GM20000 (cell line): ENCODE measurements at places on chromosomes 2 and 18.

- no peak for DNase-seq
These were observed 263.4 kb downstream of the SH3BP4 start for GRCh38 chr2:235215248-235215647.

DNA sequence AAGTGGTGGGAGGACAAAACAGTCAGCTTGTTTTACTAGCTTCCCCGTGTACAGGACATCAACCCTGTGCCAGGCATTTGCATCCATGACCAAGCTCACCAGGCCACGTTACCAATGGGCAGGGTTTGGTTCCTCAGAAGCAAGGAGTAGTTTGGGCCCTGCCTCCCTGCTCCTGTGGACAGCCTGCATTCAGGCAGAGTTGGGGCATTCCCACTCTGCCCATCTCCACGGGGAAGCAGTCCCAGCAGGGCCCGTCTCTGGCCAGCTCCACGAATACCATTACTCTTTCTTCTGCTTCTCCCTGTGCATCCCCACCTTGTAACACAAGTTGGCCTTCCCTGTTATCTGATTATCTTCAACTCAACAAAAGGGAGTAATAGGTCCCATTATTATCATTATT lies 54.0 kb upstream of the RIOK3 start:
- DNase-seq: no peak

DNA sequence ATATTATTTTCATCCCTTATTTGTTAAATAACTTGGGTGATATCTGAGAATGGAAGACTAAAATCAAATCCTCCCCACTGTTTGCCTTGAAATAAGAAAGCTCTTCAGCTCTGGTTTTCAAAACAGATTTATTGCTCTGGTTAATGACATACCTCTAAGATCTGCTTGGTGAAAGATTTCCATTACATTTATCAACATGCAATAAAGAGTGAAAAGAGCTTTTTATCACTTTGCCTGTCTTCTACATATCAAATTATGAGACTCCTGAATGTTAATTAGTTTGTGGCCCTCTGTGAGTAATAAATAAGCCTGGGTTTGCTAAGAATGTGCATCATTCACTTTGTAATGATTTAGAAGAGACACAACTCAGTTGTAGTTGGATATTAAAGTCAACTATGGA lies 115.7 kb downstream of the PRKRA start:
- no peak for DNase-seq

DNA sequence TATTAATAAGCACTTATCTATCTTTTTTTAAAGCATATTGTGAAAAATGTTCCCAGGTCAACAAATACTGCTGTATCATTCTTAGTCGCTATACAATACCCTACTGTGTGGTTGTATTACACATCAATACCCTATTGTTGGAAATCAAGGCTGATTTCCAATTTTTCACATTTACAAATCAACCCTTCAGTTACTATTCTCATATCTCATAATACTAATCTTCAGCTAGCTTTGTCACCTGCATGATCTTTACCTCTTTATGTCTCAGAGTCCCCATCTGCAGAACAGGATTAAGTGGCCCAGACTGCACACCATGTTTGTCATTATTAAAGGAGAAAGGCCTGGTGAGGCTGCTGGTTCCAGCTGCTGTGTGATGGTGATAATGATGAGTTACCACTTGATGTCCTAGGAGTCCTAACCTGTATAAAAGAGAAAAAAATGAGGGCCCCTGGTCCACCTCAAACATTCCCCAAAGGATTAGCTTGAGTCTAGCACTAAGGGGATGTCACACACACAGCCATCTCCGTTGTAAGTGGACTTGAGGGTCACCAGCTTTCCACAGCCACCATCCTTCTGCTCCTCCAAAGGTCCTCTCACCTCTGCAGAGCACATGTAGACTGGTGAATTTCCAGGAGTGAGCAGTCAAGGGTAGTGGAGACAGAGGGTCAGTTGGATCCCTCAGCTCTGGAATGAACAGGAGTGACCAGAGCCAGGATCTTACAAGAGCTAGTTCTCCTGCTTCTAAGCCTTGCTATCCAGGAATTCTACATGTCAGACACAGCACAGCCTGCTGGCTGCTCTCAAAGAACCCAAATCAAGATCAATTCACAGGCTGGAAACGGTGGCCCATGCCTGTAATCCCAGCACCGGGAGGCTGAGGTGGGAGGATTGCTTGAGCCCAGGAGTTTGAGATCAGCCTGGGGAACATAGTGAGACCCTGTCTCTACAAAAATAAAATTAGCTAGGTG lies 36.0 kb upstream of the BIN1 start:
- DNase-seq: no peak

GRCh38 chr18:25281556-25281955 lies 70.4 kb downstream of the ZNF521 start:
- no peak for DNase-seq

DNA sequence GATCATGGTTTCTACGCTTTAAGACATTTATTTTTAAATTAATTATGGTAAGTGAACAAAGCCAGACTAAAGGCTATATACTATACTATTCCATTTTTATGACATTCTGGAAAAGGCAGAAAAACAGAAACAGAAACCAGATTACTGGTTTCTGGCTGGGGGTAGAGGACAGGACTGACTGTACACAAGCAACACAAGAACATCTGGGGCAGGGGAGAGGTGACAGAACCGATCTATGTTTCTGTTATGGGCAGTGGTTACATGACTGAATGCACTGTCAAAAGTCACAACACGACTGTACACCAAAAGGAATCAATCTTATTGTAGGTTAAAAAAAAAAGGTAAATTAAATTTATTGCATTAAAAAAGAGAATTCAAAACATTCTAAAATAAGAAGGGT lies 64.7 kb downstream of the PTPN2 start:
- DNase-seq: peak; percentile 43

GRCh38 chr2:173278794-173279526 lies 75.7 kb upstream of the CDCA7 start:
- no peak for DNase-seq

DNA sequence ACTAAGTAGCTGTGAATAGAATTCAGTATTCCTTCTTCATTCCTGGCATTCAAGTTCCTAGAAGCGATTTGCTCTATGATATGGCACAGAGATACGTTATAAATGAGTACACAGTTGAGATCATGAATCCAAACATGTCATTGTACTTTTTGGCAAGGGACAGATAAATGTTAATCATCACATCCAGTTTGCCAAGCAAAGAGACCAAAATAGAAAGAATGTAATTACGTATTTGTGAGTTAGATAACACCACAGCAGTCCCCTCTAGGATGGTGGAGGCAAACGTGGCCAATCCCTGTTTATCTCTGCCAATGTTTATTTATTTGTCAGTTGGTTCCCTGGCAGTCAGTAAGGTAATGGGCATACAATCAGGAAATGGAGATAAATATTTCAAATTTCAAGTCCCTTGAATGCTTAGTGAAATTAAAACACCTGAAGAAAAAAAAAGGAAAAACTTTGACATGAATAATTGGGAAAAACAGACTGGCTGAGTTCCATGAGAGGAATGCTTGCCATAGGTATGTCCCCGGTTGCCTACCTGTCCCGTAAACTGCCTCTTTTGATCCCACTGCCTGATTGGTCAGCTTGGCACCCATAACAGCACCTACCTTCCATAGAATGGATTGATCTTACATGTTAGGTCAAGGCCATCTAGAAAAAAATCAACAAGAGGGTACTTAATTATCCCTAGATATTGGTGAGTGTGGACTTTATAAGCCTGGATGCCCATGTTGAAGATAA lies 451.1 kb upstream of the NETO1 start:
- DNase-seq: no peak

DNA sequence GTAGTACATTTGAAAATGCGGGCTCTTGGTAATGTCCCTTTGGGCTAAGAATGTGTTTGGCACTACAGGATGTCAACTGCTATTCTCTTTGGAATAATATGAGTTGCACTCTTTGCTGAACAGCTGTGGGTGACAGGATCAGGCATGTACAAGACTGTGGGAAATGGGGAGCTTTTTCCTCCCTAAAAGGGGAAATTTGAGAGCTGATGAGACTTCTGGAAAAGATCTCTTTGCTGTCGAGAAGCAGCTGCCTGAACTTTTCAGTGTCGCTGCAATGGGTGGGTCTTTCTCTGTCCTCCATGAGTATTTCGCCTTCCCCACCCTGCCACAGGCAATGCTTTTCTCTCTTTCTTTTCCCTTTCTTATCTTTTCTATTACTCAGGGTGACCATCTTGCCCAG lies 762.2 kb upstream of the GCFC2 start:
- DNase-seq: no peak

DNA sequence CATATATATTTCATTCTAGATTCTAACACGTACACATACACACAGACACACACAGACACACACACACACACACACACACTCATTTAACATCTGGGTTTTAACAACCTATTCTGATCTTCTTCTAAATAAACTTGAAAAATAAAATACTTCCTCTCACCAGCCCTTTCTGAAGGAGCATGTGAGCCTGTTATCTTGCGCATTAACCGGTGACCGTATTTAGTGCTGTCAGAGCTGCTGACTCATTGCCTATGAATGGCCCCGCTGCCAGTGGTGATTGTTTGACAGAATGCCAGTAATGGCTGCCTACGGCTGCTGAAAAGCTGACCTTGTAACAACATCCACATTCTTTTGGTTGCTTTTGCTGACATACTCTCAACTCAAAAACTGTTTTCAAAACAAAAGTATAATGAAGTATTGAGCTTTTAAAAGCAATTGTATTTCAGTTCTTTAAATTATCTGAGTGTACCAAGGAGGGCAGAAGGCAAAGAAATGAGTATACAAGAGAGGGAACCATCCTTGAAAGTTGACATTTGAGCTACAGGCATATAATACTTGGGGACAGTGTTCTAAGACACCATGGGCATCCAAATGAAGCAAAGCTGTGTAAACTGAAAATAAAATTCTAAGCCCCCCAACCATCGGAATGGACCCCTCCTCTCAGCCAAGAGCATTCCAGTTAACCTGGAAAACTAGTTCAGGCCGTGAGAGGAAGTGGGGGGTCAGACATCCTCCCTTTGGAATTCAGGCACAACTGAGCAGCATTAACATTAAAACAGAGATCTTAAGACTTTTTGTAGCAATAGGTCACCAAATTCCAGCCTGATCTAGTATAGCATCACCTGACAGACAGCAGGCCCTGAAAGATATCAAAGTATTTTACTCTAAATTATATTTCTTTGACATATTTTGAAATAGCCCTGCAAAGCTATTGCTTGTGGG lies 50.2 kb upstream of the DTNA start:
- no peak for DNase-seq

- DNase-seq: no peak
These were observed 127.1 kb upstream of the TANK start for GRCh38 chr2:161033059-161033660.

DNA sequence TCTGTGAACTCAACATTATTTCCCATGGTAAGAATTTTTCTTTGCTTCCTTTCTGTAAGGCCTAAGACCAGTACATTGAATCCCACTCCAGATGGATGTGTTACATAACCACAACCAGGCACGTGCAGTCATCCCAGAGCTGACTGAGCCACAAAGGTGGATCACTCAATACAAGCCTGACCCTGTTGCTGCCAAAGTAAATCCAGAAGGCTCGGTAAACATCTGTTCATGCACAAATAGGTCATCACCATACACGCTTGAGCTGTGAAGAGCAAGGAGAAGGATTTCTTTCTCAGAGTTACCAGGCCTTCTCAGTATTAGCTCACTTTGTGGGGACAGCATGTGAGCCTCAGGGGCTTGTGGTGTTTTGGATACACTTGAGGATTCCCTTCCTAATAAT lies 791.4 kb upstream of the FANCL start:
- no peak for DNase-seq

- no peak for DNase-seq
These were observed 44.1 kb downstream of the PDK1 start for GRCh38 chr2:172599947-172600346.

DNA sequence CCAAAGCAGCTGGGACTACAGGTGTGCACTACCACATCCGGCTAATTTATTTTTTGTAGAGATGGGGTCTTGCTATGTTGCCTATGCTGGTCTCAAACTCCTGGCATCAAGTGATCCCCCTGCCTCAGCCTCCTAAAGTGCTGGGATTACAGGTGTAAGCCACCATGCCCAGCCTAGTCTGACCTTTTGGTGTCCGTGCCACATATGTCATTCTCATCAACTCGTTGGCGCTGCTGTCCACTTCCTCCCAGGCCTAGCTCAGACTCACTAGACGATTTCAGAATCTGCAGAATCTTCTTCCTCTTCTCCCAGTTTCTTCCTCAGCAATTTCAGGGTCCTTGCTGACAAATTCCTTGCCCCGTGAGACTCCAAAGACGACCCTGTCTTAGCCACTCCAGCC lies 39.8 kb upstream of the DNMT3A start:
- DNase-seq: no peak

DNA sequence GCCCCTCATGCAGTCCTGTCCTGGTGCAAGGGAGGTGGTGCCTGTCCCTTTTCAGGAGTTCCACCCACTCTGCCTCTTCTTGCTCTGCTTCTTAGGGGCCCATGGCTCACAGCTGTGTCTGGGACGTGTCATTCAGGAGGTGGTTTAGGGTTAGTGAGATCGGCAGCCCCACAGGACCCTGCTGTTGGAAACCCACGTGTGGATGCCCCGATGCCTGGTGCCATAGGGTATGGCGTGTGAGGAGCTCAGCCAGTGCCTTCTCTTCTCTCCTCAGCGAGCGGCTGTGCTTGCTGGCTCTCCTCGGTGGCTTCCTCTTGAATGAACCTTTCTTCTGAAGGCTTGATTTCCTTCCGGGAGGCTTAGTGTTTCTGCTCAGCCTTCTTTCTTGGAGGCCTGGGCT lies 55.2 kb downstream of the LDLRAD4 start:
- no peak for DNase-seq

DNA sequence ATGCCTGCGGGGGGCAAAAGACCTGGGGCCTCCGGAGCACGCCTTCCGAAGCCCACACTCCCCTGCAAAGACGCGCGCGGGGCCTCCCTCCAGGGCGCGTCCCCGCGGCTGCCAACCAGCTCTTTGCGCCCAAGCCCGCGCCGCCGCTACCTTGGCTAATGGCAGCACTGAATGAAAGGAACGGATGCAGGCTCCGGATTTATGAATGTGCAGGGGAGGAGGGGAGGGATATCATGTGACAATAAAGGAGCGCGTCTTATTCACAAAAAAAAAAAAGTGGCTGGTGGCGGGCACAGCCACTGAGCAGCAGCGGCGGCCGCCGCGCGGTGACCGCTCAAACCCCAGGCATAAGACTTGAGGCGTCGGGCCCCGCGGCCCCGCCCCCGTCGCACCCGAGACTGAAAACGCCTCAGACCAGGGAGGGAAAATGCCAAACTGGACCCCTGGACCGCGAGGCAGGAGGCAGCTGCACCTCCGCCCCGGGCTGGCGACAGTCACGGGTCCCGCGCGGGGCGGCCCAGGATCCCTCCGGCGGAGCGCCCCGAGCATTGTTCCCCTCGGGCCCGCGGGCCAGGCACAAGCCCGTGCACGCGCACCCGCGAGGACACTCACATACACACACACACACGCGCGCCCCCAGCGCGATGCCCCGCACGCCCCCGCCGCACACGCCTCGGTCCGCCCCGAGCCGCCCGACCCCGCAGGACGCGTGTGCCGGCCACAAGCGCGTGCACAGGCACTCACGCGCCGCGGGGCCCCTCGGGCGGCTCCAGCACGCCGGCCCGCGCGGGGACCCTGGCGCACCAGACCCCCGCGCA lies 1.6 kb downstream of the SPRED2 start:
- peak; percentile 68 for DNase-seq
